ENCODE measurements at places on chromosomes 2 and 18. TPM values are rescaled to one million over a fixed set of nuclear protein-coding genes. Genes with fewer than 3 reads are reported as not detected.
A peak's percentile ranks its signal among the peaks of the same experiment; 100 is the strongest.

GRCh38 chr2:88114889-88115288 lies 13.0 kb downstream of the FABP1 start:
- no peaks in the 10 kb centered on the region for H3K4me1 ChIP-seq
- H3K4me3 ChIP-seq = no peak overlapping the region
- no peaks in the 10 kb centered on the region for H3K36me3 ChIP-seq
- DNase-seq = peak; percentile 39
- H3K27me3 ChIP-seq = no peaks in the 10 kb centered on the region

DNA sequence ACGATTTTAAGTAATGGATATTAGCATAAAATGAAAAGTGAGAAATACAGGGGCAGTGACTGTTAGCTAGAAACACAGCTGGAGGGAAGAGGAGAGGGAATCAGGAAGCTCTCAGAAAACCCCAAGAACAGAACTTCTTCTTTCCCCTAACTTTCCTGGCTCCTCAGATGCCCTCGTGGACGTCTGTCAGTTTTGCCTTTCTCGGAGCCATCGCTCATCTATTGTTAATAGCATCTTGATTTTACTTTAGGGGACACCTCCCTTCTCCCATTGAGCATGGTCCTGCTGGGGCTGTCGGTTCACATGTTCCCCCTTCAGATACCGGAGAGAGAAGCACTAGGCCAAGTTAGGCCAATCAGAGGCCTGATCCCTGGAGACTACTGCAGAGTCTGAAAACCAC lies 2.3 kb upstream of the PLEK start:
- H3K27me3 ChIP-seq = peaks cover 3% of the 10 kb centered on the region
- no peak overlapping the region for H3K4me3 ChIP-seq
- no peaks in the 10 kb centered on the region for H3K36me3 ChIP-seq
- no peaks in the 10 kb centered on the region for H3K4me1 ChIP-seq

GRCh38 chr2:134183679-134184078 lies 70.2 kb upstream of the MGAT5 start:
- no peaks in the 10 kb centered on the region for H3K36me3 ChIP-seq
- no peak overlapping the region for H3K27ac ChIP-seq
- no peak for DNase-seq
- no peaks in the 10 kb centered on the region for H3K4me1 ChIP-seq
- H3K27me3 ChIP-seq = no peaks in the 10 kb centered on the region

The IKZF2 gene
- polyA plus RNA-seq = 3.2 TPM

The SPEG gene
- polyA plus RNA-seq = 35.1 TPM

DNA sequence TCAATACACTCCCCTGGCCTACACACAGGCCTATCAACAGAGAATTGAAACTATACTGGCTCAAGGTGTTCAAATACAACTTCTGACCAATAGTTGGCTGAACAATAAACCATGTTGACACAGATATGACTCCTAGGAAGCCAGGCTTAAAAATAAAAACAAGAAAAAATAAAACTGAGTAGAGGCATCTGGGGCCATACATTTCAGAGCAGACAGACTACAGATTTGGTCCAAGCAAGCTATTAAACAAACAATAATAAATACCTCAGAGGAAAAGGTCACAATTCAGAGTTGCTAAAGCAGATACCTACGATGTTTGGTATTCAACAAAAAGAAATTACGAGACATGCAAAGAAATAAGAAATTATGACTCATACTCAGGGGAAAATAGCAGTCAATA lies 132.8 kb upstream of the ACVR2A start:
- no peak for DNase-seq
- H3K27me3 ChIP-seq = no peaks in the 10 kb centered on the region
- H3K4me3 ChIP-seq = no peak overlapping the region
- no peaks in the 10 kb centered on the region for H3K36me3 ChIP-seq
- H3K27ac ChIP-seq = no peak overlapping the region

The ANKRD62 gene
- polyA plus RNA-seq = 0.01 TPM

DNA sequence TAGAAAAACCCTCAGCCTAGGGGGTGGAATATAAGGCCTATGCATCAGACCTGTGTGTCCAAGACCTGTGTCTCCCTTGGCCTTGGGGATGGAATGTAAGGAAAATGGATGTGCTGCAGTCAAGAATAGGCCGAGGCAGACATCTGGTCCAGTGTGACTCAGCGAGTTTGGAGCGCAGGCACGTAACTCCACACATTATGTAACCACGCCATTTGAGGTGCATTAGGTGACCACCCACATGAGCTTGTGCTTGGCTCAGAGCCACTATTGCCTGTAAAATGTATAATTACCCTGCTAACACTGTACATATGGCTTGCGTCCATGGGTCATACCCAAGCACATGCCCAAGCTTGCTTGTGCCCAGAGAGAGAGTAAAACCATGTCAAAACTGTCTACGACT lies 580.9 kb upstream of the HNMT start:
- no peak overlapping the region for H3K4me3 ChIP-seq
- no peak for DNase-seq

DNA sequence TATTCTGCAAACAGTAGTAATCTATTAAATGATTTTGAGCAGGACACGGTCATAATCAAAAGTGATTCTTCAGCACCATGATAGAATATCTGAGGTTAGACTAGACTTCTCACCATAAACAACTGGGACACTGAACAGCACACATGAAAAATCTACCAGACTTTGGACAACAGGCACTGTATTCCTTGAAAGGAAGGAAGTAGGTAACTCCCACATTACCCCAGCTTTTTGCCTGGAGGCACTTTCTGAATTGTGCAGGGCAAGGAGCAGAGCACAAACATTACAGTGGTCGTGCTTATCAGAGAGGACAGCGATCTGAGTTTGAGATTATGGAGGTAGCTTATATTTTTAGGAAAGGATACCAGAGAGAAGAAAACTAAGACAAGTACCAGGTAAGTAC lies 25.3 kb upstream of the IL1RL1 start:
- no peak overlapping the region for H3K4me3 ChIP-seq
- no peak for DNase-seq
- peaks cover 1% of the 10 kb centered on the region for H3K27me3 ChIP-seq
- no peaks in the 10 kb centered on the region for H3K4me1 ChIP-seq
- no peak overlapping the region for H3K27ac ChIP-seq

DNA sequence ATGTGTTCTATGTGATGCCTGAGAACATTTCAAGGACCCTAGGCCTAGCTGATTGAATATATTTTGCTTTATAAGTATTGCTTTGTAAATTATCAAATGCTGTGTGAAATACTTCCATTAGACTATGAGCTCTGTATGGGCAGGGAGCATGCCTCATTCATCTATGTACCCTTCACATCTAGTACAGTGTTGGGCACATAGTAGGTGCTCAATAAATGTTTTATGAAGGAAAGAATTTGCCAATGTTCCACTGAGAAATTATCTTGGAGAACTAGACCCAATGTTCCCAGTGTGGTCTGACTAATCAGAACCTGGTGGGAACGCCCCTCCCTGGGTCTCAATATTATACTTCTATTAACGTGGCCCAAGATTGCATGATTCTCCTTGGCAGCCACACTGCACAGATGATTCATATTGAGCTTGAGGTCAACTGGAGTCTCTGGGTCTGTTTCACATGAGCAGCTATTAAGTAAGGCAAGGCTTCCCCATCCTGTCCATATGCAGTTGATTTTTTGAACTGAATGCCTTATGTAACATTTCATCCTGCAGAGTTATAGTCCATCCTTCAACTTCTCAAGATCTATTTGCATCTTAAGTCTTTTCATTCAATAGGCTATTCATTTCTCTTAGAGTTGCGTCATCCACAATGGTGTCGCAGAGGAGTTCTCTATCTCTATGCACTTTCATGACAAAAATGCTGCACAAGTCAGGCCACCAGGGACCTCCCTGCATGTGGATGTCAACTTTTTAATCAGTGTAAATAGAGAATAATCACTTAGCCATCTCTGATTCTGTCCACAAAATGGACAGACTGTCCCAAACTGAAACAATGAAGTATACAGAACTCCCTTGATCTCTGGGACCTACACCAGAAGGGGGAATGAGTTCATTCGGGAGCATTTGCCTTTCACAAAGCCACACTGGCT lies 257.6 kb downstream of the CYP26B1 start:
- no peak for DNase-seq
- no peaks in the 10 kb centered on the region for H3K27me3 ChIP-seq
- H3K4me1 ChIP-seq = peaks cover 3% of the 10 kb centered on the region

The NT5DC4 gene
- polyA plus RNA-seq = 2.6 TPM

DNA sequence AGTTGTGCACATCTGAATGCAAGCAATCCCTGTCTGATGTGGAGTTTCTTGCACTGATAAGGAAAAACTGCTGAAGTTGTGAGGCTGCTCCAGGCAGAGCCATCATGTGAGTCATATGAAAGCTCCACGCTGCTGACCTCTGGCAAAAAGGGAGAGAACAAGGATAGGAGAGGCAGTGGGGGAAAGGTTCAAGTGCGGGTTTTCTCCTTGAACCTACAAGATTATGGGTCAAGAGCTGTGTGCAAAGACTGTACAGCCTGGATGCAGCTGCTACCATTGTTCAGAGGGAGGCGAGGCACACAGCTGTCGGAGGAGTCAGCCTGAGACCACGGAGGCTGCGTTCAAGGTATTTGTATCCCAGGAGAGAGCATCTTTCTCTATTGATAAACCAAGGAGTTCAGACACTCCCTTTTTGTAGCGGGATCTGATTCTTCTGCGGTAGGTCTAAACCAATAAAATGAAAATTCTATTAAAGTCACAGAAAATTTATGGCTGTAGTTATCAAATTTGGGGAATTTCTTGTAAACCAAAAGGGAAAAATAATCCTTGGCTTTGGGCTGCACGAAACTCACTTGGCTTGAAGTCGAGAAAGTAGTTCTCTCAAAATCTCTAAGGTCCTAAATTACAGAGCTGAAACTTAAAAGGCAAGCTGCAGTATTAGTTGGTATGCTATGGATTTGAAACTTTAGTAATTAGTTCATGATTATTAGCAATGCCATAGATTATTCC lies at the start of gene CDK15:
TSS of gene CDK15 (plus strand) at position 96 of the 729 bp plus-strand sequence. CDS start at position 224, 128 bp downstream.
- peaks cover 15% of the 10 kb centered on the region for H3K4me1 ChIP-seq
- peak; percentile 80 for DNase-seq
- H3K27ac ChIP-seq = peak within 1 kb of the TSS; percentile 46
- no peaks in the 10 kb centered on the region for H3K27me3 ChIP-seq
- H3K36me3 ChIP-seq = no peaks in the 10 kb centered on the region

DNA sequence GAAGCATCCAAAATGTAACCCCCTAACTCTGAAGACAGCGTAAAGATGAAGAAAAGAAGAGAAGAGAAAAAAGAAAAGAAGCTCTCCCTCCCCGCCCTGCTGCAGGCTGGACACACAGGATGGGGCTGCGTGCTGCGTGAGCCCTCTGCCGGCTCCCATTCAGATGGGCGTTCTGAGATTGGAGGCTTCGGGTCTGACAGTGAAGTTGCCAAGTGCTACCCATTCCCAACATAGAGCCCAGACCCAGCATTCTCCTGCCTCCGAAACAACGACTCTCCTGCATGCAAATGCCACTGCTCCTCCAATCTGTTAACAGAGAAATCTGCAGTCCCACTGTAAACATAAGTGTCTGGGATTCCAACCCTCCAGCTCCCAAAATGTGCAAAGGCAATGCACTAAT lies 234.9 kb downstream of the BCL11A start:
- no peaks in the 10 kb centered on the region for H3K36me3 ChIP-seq
- H3K4me1 ChIP-seq = peaks cover 13% of the 10 kb centered on the region
- no peak overlapping the region for H3K4me3 ChIP-seq

GRCh38 chr2:130342533-130343275 lies at the start of gene IMP4:
Gene IMP4, plus strand, starts transcription at chr2:130342897. Its CDS starts 36 bp downstream, at chr2:130342933.
- peaks cover 15% of the 10 kb centered on the region for H3K4me1 ChIP-seq
- peaks cover 54% of the 10 kb centered on the region for H3K36me3 ChIP-seq
- DNase-seq = peak; percentile 99
- peak within 1 kb of the TSS; percentile 81 for H3K27ac ChIP-seq
- H3K27me3 ChIP-seq = no peaks in the 10 kb centered on the region
- peak within 1 kb of the TSS; percentile 90 for H3K4me3 ChIP-seq

- no peaks in the 10 kb centered on the region for H3K36me3 ChIP-seq
- H3K4me3 ChIP-seq = no peak overlapping the region
- H3K27ac ChIP-seq = no peak overlapping the region
- no peak for DNase-seq
Measured at GRCh38 chr2:17545680-17546613, 5.5 kb downstream of the VSNL1 start.

DNA sequence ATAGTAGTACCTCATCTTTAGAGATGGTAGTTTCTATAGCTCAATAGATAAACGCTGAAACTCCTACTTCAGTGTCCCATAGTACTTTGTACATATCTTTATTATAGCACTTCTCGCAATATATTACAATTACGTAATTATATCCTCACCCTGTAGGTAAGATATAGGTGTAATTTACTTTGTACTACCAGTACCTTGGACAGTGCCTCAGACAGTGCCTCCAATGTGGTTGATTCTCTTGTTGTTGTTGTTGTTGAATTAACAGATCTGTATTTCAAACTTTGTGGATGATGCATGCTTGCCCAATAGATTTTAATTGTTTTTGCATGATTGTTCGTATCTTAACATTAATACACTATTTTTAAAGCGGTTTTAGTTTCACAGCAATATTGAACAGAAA lies 188.6 kb downstream of the ARL6IP6 start:
- no peak overlapping the region for H3K27ac ChIP-seq
- H3K4me3 ChIP-seq = no peak overlapping the region
- DNase-seq = no peak
- H3K36me3 ChIP-seq = no peaks in the 10 kb centered on the region
- no peaks in the 10 kb centered on the region for H3K4me1 ChIP-seq
- H3K27me3 ChIP-seq = no peaks in the 10 kb centered on the region

The ZNF2 gene
- polyA plus RNA-seq = 4.4 TPM

- no peak for DNase-seq
- H3K27me3 ChIP-seq = no peaks in the 10 kb centered on the region
- H3K27ac ChIP-seq = no peak overlapping the region
Measured at GRCh38 chr2:40173276-40173675, 278.6 kb downstream of the SLC8A1 start.

The GCG gene
- 83.8 TPM for polyA plus RNA-seq

GRCh38 chr2:12770300-12770968 lies 53.7 kb downstream of the TRIB2 start:
- no peak for DNase-seq
- H3K4me1 ChIP-seq = no peaks in the 10 kb centered on the region
- no peak overlapping the region for H3K4me3 ChIP-seq
- H3K36me3 ChIP-seq = no peaks in the 10 kb centered on the region
- no peak overlapping the region for H3K27ac ChIP-seq
- H3K27me3 ChIP-seq = no peaks in the 10 kb centered on the region

The SIX3 gene
- polyA plus RNA-seq = not detected

DNA sequence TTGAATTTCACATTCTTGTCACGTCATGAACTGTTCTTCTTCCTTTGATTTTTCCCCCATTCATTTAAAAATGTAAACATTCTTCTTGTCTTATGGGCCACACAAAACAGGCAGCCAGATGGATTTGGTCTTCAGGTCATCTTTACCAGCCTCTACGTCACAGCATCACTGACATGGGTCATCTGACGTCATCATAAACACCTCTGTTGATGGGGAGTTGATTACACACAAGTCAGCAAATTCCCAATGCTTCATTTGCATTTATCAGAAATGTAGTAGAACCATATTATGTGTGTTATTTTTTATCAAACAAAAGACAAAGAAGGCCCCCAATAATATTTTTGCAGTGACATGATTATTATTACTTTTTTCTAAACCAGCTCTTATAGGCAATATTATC lies 777.9 kb downstream of the DCC start:
- H3K27me3 ChIP-seq = no peaks in the 10 kb centered on the region
- DNase-seq = no peak
- H3K27ac ChIP-seq = no peak overlapping the region
- H3K36me3 ChIP-seq = no peaks in the 10 kb centered on the region

Data from large intestine (tissue), 12 donors.